ENCODE measurements at places on chromosomes 1 and 21. TPM values are rescaled to one million over a fixed set of nuclear protein-coding genes. Genes with fewer than 3 reads are reported as not detected.

DNA sequence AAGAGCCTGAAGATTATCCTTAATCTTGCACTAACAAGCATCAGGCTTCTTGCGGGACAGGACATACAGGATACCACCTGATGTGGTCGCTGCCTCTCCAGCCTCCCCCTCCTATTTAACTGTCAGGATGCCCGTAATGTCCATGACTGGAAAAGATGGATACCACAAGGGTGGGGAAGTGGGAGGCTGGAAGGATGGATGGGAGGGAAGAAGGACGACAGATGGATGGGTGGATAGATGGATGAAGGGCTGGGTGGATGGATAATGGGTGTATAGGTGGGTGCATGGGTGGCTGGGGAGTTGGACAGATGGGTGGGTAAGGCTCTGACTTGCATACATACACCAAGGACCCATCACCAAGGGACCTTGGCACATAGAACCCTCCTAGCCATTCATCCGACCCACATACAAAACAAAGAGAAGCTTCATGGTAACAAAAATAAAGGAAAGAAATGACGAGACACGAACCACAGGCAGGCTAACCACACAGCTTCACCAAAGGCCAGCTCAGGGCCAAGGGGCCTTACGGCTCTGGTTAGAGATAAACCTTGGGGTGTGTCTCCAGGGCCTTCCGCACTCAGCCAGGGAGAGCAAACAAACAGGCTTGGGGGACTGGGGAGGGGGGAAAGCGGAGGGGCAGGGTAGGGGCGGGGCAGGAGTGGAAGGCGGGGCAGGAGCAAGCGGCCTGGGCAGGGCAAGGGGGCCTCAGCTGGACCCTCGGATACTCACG lies 50.5 kb downstream of the HSPG2 start:
- no peak overlapping the region for H3K4me3 ChIP-seq
- no peaks in the 10 kb centered on the region for H3K4me1 ChIP-seq
- no peaks in the 10 kb centered on the region for H3K27me3 ChIP-seq

NPHS2 gene
- not detected for total RNA-seq

GRCh38 chr1:224435318-224435763 lies 744 bp upstream of the WDR26 start:
- no peak for DNase-seq
- peak overlapping the region; percentile 46 for H3K4me3 ChIP-seq
- peaks cover 3% of the 10 kb centered on the region for H3K36me3 ChIP-seq
- H3K27me3 ChIP-seq: no peaks in the 10 kb centered on the region
- peak overlapping the region; percentile 98 for H3K27ac ChIP-seq

MT1HL1 gene
- not detected for total RNA-seq

DNA sequence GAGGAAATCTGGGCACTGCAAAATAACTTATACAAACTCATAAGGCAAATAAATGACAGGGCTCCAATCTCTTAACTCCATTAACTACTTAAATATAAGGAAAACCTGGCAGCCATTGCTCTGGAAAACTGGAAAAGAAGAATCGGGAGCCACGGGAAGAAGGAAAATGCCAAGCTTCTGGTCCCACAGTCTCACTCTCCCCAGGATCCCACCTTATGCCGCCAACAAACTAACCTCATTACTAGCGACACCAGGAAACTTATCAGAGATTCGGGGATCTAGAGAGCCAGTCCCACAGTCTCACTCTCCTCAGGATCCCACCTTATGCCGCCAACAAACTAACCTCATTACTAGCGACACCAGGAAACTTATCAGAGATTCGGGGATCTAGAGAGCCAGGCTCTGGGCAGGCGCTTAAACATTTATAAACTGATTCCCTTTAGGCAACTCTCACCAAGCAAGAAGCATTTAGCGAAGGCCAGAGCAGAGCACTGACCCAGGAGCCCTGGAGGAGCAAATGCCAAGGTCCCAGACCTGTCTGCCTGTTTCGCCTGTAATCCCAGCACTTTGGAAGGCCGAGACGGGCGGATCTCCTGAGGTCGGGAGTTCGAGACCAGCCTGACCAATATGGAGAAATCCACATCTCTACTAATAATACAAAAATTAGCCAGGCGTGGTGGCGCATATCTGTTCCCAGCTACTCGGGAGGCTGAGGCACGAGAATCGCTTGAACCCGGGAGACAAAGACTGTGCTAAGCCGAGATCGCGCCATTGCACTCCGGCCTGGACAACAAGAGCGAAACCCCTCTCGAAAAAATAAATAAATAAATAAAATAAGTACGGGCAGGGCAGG lies 720 bp downstream of the PSMB2 start:
- no peaks in the 10 kb centered on the region for H3K36me3 ChIP-seq
- peaks cover 46% of the 10 kb centered on the region for H3K4me1 ChIP-seq

PCP4 gene
- 0.66 TPM for total RNA-seq
